ENCODE measurements at places on chromosomes 3 and 15. TPM values are rescaled to one million over a fixed set of nuclear protein-coding genes. Genes with fewer than 3 reads are reported as not detected.
A peak's percentile ranks its signal among the peaks of the same experiment; 100 is the strongest.

GRCh38 chr15:90618330-90619125 lies 88.8 kb downstream of the CRTC3 start:
- no peak for DNase-seq

- DNase-seq, result no peak
Observed at GRCh38 chr3:9553021-9553947, at the start of gene LHFPL4. Gene LHFPL4, minus strand, starts transcription at chr3:9553822. Its CDS starts 1,143 bp downstream, at chr3:9552679.

DNA sequence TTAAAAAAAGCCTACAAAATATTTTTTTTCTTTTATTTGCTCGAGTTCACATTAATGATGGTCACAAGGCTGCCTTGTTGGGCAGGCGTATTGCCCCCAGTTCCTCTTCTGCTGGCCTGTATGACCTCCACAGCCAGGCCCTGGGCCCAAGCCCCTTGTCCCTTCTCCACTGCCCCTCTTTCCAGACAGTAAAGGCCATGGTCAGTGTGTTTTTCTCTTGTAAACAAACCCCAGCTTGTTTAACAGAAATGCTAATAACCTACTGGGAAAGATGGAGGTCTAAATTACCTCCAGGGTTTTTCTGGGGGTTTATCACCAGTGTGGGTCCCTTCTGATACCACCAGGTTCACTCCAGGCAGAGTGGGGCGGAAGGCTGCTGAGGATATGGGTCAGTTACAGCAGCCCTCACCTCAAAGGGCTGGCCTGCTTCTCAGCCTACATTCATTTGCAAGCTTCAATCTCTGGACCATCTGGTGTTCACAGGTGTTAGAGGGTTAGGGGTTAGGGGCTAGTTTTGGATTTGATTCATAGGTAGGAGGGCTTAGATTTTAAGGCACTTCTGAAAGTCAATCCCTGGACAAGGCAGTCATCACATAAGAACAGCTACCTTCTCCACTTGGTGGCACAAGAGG lies 2.0 kb upstream of the MANF start:
- DNase-seq, result no peak

GRCh38 chr3:42376344-42376798 lies 34.0 kb downstream of the LYZL4 start:
- peak; percentile 61 for DNase-seq

DNA sequence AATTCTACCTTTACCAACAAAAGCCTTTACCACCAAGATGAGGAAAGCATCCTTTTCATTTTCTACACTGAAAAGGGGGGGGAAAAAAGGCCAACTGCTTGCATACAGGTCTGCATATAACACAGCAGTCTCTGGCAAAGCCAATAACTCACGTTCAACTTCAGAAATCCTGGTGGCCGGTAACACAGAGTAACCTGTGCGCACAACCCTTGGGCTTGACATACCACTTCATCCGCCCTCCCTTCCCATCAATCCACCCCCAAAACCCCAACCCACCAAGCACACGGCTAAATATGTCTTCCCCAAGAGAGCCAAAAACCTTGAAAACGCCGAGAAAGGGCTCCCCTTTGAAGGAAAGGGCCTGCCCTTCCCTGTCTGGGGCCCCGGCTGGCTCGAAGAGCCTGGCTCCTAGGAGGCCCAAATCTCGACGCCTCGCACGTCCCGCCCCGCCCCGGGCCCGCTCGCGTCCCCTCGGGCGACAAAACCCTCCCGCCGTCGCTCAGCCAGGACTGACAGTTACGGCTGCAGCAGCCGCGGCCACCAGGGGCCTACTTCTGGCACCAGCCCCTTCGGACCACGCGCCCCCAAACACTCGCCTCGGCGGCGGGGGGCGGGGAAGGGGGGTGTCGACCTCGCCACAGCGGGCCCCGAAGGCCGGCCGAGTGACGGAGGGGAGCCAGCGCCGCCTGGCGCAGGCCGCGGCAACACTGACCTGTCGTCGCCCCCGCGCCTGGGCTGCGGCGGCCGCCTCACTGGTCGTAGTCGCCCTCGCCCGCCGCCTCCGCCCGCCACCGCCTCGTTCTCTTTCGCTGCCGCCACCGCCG lies 835 bp downstream of the UBE3A start:
- DNase-seq, result no peak

GRCh38 chr3:187924651-187925050 lies 179.4 kb upstream of the BCL6 start:
- DNase-seq, result no peak

- no peak for DNase-seq
Observed at GRCh38 chr3:48727511-48727910, 10.5 kb upstream of the IP6K2 start.

- DNase-seq, result no peak
Observed at GRCh38 chr15:85583442-85583841, 203.0 kb downstream of the AKAP13 start.

The SENP5 gene
- 25.2 TPM for total RNA-seq

GRCh38 chr15:67242708-67243111 lies 11.8 kb downstream of the AAGAB start:
- DNase-seq, result no peak

DNA sequence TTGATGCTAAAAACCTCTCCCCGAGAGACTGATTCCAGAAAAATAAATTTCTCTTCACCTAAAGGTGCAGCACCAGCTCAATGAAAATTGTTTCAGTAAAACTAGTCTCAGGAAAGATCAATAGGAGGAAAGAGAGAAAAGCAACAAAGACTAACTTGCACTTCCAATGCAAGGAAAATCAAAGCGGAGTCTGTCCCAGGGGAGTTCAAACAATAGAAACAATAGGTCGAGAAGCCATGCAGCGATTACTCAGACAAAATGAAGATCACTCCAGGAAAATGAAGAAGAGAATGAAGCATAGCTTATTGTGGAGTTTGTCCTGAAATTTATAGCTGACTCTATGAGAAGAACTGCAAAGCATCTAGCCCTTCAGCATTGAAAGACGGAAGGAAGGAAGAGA lies 105.1 kb upstream of the FRMD4B start:
- DNase-seq, result no peak

The MORC1 gene
- total RNA-seq, result not detected

DNA sequence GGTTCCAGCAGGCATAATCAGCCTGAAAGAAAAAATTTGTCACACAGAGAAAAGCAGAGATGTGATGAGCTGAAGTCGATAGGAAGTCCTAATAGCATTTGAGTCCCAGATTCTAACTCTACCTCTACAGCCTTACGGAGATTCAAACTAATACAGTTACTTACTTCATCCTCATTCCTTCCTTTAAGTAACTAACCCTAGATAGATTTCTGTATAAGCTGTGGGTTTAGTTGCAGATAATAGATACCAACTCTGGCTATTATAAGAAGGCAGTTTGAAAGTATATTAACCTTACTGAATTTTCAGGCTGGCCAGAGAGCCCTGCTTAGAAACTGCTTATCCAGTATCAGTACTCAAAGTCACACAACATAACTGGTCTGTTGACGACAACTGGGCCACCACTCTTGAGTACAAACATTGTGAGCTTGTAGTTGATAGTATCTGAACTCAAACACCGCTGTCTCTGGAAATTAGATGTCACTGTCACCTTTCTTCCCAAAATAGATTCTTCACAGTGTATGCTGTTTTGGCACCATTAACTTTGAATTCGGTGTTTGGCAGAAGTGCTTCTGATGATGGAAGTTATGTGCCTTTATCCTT lies 484.3 kb downstream of the DIPK2A start:
- DNase-seq, result no peak

The ARID3B gene
- total RNA-seq, result 13.1 TPM

The NISCH gene
- 62.5 TPM for total RNA-seq

All from kidney epithelial cell (primary cell).